ENCODE measurements at places on chromosomes 1 and 21.
A peak's percentile ranks its signal among the peaks of the same experiment; 100 is the strongest.

DNA sequence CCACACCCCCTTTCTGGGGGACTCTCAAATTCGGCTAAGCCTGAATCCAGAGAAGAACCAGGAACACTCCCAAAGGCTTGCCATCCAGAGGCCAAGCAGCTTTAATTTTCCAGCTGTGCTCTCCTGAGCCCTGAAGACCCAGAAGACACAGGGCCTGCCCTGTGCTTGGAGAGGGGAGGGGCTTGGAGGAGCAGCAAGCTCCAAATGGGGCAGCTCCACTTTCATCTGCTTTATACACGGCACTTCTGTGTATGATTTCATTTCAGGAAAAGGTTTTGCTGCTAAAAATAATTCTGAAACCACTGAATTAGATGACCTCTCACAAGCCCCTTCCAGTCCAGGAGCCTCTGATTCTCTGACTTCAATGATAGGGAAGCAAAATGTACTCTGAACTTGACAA lies 39.2 kb upstream of the CTTNBP2NL start:
- DNase-seq: no peak

- DNase-seq: peak; percentile 43
Measured at GRCh38 chr1:92419642-92420041, 67.1 kb downstream of the GFI1 start.

GRCh38 chr1:217456261-217456660 lies 174.6 kb downstream of the GPATCH2 start:
- DNase-seq: no peak

GRCh38 chr1:42368096-42368795 lies 12.3 kb upstream of the RIMKLA start:
- DNase-seq: no peak

DNA sequence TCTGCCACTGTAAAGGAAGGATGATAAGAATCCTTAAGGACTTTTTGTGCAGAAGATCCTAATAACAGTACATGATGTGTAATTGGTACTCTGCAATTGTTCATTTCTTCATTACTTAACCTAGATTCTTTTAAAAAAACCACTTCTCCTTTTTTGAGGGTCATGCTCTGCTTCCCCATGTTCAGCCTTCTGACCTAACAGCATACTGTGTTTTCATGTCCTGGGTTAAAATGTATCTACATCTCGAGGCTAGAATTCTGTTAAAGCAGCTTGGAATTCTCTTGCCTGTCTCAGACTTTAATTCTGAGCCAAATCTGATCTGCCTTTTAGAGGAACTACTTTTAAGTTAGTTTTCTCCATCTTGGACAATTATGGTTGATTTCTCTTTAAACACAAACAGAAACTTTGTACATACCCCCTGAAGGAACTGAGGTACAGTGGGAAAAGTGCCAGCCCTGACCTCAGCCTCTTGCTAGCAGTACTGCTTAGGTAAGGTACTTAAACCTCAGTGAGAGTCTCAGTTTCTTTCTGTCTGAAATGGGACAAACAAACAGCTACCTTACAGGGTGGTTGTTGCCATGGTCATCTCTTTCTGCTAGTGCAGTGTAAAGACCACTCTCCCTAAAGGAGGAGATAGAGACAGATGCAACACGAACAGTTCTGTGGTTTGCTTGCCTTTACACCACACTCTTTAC lies 103.2 kb upstream of the DYNLT5 start:
- DNase-seq: peak; percentile 73

- DNase-seq: no peak
Measured at GRCh38 chr21:42102076-42102475, 31.0 kb downstream of the UMODL1 start.

GRCh38 chr1:214378492-214378891 lies 97.5 kb downstream of the SMYD2 start:
- no peak for DNase-seq

DNA sequence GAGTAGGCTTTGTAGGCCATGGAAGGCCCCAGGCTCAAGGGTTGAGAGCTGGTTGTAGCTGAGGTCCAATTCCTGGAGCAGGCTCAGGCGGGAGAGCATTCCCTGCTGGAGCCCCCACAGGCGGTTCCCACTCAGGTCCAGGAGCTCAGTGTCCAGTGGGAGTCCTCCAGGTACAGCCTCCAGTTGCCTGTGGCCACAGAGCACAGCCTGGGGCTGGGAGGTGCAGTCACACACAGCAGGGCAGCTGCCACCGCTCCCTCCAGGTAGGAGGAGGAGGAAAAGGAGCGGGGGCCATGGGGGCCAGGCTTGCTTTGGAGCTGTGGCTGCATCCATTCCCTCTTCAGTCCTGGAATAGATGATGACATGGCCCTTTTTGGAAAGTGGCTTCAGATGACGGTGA lies 2.8 kb downstream of the LINGO4 start:
- no peak for DNase-seq

DNA sequence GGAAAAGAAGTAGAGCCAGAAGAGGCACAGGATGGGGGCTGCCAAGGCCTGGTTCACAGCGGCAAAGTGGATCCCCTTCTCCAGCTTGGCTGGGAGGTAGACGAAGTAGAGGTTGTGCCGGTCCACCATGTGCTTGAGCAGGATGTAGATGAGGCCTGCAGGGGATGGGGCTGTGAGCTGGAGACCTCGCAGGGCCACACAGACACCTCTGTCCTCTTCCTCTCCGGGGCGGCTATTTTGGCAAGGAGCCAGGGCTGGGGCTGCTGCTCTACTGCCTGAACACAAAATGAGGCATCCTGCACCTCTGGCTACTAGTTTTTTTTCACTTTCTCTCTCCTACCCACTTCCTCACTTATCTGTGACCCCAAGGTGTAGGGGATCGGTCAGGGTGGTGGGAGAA lies 32.3 kb downstream of the TMEM63A start:
- no peak for DNase-seq

DNA sequence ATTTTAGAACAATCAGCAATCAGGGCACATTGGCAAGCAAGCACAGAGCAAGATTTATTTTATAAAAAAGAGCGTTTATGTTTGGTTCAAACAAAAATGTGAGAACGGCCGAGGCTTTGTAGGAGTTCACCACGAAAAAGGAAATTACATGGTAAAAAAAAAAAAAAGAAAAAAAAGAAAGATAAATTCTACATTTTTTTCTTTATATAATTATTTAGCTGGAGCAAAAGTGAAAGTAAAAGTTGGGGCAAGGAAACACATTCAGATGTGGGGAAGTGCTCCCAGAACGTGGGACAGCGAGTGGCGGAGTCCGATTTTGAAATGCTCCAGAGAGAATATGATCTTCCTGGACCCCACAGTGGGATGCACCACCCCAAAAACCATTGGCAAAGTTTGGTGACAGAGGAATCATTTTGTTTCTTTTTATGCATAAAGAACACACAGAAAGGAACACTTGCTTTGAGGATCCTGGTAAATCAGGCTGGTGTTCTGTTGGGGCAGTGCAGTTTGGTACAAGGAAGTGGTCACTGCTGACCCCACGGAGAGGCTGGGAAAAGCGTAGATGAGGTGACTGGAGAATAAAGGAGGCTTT lies 16.3 kb upstream of the ATP5PO start:
- DNase-seq: peak; percentile 48

- DNase-seq: no peak
Measured at GRCh38 chr1:192861860-192862259, 53.0 kb downstream of the RGS2 start.

- DNase-seq: no peak
Measured at GRCh38 chr1:221939607-221940006, 197.7 kb upstream of the DUSP10 start.

- DNase-seq: no peak
Measured at GRCh38 chr21:40835184-40835694, 11.7 kb downstream of the DSCAM start.

GRCh38 chr1:195909061-195909460 lies 699.2 kb downstream of the KCNT2 start:
- DNase-seq: no peak

DNA sequence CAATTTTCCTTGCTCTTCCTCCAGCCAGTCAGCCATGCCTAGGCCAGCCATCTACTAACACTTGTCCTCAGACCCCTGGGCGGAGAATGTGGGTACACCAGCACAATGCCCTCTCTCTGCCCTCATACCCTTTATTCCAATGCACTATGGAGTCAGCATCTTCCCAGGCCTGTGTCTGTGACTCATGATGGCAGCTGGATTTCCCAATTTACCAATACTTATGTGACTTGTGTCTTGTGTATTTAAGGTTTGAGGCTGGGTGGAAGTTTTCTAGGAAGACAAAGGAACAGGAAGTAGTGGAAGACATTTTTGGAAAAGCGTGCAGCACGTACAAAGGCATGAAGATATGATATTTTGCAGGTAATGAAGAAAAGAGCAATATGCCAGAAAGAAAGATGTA lies 114.3 kb downstream of the NMNAT2 start:
- no peak for DNase-seq

- DNase-seq: no peak
Measured at GRCh38 chr1:107379826-107380225, 239.0 kb downstream of the NTNG1 start.

GRCh38 chr1:2548068-2548589 lies 8.0 kb upstream of the TNFRSF14 start:
- DNase-seq: peak; percentile 81

DNA sequence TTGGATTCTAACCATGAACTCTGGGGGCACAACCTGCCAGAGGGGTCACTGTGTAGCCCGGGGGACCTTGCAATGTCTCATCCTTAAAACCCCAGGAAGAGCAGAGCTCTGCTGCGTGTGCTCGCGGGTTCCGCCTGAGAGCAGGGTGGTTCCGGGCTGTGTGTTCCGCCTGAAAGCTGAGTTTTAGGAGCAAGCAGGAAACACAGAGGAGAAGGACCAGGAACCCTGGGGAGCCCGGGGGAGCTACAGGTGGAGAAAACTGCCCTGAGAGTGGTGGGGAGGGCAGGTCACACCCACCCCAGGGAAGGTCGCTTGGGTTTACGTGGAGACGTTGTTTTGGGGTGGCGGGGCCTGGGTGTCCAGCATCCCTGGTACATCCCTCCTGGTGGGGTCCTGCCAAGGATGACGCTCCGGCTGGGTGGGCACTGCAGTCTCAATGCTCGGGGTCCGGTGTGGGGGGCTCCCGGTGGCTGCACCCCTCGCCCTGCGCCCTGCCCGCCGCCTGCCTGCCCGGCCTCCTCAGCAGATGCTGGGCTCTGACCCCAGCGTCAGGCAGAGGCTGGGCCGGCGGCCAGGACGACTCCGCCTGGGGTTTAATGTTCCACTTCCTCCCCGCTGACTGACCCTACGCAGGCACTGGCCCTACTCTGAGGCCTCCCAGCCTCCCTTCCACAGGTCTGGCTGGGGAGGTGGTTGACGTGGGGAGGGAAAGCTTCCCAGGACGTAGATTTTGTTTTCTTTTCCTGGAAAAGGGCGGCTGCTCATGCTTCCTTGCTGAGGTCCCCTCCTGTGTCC lies 17.3 kb upstream of the C1orf159 start:
- no peak for DNase-seq

GRCh38 chr1:119968068-119968492 lies 71.8 kb upstream of the ADAM30 start:
- peak; percentile 80 for DNase-seq

DNA sequence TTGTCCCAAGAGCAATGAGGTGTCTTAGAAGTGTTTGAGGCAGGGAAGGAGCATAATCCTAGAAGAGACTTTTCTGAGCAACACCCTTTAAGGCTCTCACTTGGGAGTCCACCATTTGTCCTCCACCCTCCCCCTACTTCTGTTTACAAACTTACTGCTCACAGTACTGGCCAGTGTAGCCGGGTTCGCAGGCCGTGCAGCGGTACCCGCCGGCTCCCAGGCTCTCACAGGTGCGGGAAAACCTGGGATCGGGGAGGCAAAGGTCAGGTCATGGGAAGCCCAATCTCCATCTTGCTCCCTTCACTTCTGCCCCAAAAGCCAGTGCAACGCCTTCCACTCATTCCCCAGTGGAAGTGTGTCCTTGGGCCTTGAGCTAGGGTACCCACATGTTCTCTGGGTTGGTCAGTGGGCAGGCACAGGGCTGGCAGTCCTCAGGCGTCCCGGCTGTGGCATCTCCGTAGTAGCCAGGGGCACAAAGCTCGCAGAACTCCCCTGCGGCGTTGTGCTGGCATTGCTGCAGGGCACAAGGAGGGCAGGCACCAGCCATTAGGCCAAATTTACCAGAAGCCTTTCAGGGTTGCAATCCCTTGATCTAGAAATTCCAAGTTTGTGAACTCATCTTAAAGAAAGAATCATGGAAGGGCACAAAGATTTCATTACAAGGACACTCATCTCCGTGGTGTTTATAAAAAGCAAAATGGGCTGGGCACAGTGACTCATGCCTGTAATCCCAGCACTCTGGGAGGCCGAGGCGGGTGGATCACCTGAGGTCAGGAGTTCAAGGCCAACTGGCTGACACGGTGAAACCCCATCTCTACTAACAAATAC lies 49.8 kb downstream of the LDLRAD2 start:
- DNase-seq: no peak

DNA sequence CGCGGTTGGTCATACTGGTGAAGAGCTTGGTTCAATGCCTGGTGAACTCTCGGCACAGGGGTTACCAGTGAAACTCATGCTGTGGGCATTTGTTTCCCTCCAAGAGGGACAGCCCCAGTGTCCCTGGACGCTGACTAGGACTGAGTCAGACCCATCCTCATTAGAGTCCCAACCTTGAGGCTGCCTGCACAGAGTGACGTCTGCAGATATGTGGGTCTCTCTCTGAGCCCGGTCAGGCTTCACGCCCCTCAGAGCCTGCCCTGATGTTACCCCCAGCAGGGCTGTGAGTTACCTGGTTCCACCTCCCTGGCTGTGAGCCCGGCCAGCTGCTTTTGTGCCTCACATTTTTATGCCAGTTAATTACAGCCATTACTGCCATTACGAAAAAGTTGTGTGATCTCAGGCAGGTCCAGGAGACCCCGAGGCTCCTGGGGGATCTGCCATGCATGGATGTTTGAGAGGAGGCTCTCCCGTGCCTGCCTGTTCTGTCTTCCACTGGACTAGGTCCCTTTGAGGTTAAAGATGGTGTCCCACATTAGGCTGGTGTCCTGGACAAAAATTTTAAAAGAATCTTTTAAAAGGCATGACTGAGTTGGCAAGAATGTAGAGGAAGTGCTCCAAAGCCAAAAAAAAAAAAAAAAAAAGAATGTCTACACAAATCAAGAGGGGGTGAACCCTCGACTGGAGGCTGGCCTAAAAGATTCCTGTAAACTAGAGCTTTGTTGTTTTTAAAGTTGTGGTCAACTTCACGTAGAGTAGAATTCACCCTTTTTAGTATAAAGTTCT lies 36.6 kb upstream of the PADI1 start:
- no peak for DNase-seq

DNA sequence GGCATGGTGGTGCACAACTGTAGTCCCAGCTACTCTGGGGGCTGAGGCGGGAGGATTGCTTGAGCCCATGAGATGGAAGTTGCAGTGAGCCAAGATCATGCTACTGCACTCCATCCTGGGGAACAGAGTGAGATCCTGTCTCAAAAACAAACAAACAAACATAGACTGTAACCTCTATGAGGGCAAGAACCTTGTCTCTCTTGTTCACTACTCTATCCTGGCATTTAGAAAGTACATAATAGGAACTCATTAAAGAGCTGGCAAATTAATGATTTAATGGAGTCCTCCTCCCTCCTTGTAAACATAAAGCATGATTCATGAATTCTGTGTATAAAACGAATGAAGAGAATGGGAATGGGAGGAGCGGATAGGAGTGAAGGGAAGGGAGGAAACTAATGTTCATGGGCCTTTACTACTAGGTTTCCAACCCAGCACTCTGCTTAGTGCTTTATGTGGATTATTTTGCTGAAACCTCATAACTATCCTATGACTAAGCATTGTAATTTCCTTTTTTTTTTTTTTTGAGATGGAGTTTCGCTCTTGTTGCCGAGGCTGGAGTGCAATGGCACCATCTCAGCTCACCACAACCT lies 8.6 kb downstream of the LMOD1 start:
- DNase-seq: no peak

- DNase-seq: no peak
Measured at GRCh38 chr1:42013881-42014470, 95.3 kb upstream of the HIVEP3 start.
